Cerebellum (tissue), 4 donors: ENCODE measurements at places on chromosomes 7 and 10. TPM values are rescaled to one million over a fixed set of nuclear protein-coding genes. Genes with fewer than 3 reads are reported as not detected.

The FANK1 gene
- total RNA-seq, result 4.4 TPM

The MYL10 gene
- total RNA-seq, result not detected

The CCDC7 gene
- total RNA-seq, result 59.0 TPM

The ERVW-1 gene
- total RNA-seq, result not detected

The GLCCI1 gene
- total RNA-seq, result 51.2 TPM

The RADIL gene
- total RNA-seq, result 8.4 TPM

The PARP12 gene
- 8.1 TPM for total RNA-seq

The CPEB3 gene
- 23.4 TPM for total RNA-seq

The XRCC2 gene
- 10.0 TPM for total RNA-seq

The LRRD1 gene
- total RNA-seq, result 1.7 TPM

The PAPOLB gene
- 3.9 TPM for total RNA-seq

The CLDN3 gene
- total RNA-seq, result 0.36 TPM

The NOS3 gene
- 1.5 TPM for total RNA-seq

The PON3 gene
- 0.36 TPM for total RNA-seq
